ENCODE measurements at places on chromosomes 7 and 10.

GRCh38 chr10:32501906-32502305 is 56.0 kb downstream of the CCDC7 start:
- no peak for DNase-seq

DNA sequence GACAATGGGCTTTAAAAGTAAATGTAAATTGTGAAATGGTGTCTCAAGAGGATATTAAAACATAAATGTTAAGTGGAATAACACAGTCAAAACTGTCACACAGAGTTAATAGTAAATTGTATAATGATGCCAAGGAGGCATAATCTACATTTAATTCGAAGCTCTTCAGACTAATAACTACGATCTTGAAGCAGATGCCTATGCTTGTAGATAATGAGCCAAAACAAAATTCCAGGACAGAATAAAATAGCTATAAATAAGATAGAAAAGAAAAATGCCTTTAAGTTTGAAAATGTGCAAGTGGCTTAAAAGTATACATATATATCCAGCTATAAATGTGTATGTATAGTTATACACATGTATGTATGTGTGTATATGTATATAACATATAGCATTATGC is 17.5 kb downstream of the TWIST1 start:
- DNase-seq = no peak

DNA sequence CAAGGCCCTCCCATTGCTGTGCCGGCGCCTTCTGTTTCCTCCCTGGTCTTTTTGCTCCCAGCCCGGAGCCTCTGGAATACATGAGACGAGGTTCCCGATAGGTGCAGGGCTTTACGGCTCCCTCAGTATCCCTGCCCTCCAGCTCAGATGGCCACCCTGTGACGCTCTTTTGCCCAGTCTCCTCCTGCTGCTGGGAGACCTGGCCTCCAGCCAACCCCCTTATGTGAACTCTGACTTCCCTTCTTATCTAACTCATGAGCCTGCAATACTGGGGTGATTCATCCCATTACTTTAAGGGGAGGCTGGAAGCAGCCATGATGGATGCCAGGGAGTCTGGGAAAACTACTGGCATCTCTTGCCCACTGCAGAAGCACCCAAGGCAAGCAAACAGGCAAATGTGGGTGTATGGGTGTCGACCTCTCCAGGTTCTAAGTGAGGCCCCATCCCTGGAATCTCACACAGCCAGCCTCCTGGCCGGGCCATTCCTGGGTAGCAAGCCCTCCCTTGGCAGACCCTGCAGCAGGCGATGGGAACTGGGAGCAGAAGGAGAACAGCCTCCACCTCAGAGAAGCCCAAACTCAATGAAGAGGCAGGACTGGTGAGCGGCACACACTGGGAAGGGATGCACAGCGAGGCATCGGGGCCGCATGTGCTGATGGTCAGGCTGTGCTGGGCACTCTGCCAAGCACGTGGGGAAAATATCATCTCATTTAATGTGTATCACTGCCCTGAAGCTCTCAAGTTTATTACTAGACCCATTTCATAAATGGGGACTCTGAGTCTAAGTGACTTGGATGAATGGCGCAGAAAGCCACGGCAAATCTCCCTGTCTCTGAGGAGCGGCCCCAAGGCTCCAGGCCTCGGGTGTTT is 97.5 kb downstream of the FAM53B start:
- no peak for DNase-seq

DNA sequence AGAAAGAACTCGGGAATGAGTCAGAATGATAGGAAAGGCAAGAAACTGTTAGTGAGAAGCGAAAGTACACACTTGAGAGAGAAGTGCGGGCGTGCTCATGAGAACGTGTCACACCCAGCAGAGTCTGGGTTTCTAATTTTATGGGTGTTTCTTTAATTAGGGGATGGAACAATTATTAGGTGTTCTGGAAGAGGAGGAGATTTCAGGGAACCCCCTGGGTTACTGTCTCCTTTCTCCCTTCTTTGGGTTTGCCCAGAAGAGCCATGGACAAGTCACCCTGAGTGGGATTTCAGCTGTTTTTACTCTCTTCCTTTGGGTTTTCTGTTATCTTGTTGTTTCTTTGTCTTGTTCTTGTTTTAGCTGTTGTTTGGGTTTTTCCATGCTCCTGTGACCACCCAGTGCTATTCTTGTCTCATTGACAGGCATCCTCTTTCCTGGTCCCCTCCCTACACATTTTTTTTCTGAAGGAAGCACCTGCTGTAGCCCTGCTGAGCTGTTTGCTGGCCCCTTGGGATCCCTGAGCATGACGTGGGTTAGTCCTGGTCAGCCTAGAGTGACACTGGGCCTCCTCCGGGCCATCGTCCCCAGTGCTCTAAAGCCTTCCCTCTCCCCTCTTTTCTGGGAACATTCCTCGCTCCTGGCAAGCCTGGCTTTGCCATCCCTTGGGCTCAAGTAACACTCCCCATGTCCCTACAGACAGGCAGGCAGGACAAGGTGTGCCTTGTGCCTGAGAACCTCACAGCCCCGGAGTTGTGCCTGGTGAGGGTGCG is 3.5 kb downstream of the SH2D4B start:
- no peak for DNase-seq

DNA sequence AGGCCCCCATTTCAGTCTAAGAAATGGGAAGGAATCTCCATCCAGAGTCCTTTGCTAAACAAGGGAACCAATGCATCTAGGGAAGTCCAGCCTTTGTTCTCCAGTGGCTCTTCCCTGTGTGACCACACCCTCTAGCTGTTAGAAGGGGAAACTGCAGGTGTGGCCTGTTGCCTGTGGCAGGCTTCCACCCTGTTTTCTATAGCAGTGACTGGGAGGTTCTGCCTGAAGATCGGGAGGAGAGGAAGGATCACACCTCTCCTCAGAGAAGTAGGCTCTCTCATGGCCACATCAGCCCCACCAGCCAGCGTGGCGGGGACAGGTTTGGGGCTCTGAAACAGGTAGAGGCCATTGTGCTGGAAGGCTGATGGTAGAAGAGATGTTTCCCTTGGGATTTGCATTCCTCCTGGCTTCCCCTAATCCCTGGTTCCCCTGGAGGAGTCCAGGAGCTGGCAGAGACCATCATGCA is 47.7 kb upstream of the TRIM8 start:
- DNase-seq = no peak

All from central memory CD8-positive, alpha-beta T cell (primary cell).